Neuronal stem cell (in vitro differentiated cells): ENCODE measurements at places on chromosomes 1 and 21.

DNA sequence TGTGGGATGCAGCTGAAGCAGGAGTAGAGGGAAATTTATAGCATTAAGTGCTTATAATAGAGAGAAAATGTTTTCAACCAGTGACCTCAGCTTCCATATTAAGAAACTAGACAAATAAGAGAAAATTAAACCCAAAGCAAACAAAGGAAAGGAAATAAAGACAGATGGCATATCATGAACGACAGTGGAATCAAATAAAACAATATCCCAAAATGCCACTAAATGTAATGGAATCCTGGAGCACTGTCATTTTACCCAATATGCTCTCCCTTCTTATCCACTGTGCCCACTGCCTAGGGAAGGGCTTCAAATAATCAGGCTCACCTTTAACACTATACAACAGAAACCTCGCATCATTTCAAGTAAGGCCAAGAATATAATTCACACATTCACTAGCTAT, 12.4 kb upstream of the CCN1 start:
- no peak overlapping the region for H3K27ac ChIP-seq
- H3K36me3 ChIP-seq: no peaks in the 10 kb centered on the region
- no peak overlapping the region for H3K4me3 ChIP-seq

DNA sequence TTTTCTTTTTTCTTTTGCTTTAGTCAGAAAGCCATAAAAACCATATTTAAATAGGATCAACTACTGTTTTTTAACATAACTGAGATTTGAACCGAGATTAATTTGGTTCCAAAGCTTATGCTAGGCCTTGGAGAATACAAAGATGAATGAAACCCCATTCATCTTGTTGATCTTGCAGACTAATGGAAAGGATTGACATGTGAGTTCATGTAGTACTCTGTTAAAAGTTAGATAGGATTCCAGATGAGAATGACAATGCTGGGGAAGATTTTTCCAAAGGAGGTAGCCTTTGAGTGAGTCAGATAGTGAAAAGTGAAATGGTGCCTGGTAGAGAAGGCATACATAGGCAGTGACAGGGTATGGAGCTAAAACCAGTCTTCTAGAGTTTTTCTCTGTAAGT, 22.7 kb downstream of the RBM15 start:
- no peak overlapping the region for H3K4me3 ChIP-seq
- no peak overlapping the region for H3K27ac ChIP-seq
- no peaks in the 10 kb centered on the region for H3K27me3 ChIP-seq
- no peaks in the 10 kb centered on the region for H3K4me1 ChIP-seq
- DNase-seq: no peak

DNA sequence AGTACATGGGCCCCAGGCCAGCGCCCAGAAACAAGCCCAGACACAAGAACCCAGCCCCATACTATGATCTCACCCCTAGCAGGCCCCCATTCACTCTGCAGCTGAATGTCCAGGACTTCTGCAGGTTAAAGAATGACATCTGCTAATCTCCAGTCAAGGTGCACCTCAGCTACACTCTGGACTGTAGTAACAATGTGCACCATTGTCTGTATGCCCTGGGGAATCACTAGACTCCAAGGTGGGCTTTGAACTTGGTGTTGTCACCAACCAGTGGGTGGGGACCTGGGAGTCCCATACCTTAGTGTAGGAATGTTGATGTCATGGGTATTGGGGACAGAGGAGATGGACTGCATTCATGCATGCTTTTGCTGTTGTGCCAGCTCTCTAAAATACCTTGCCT, 10.3 kb downstream of the KCNE1 start:
- H3K4me3 ChIP-seq: no peak overlapping the region
- H3K36me3 ChIP-seq: no peaks in the 10 kb centered on the region
- H3K27me3 ChIP-seq: no peaks in the 10 kb centered on the region
- H3K27ac ChIP-seq: no peak overlapping the region
- no peak for DNase-seq

DNA sequence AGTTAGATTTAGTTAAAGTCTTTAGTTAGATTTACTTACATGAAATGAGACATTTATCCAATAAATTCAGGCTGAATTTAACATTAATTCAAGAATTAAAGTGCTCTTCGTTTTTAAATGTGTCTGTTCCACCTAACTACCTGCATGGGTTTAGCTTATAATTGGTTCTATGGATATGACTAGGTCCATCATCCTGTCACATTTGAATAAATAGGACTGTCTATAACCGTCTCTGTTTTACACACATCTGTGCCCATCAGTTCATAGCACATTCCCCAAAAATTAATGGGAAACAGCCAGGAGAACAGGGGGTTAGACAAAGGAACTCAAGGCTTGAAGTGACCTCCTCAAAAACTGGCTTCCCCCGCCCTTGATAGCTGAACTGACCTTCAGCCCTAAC, 219.6 kb downstream of the MRPL39 start:
- H3K27ac ChIP-seq: no peak overlapping the region
- H3K36me3 ChIP-seq: no peaks in the 10 kb centered on the region
- no peak for DNase-seq
- no peaks in the 10 kb centered on the region for H3K4me1 ChIP-seq

- H3K27me3 ChIP-seq: no peaks in the 10 kb centered on the region
- no peak for DNase-seq
- H3K36me3 ChIP-seq: no peaks in the 10 kb centered on the region
- no peaks in the 10 kb centered on the region for H3K4me1 ChIP-seq
- no peak overlapping the region for H3K27ac ChIP-seq
- H3K4me3 ChIP-seq: no peak overlapping the region
These were observed 171.9 kb upstream of the RAB4A start for GRCh38 chr1:229098903-229099578.
